AG09309 (cell line): ENCODE measurements at places on chromosomes 12 and 14.

DNA sequence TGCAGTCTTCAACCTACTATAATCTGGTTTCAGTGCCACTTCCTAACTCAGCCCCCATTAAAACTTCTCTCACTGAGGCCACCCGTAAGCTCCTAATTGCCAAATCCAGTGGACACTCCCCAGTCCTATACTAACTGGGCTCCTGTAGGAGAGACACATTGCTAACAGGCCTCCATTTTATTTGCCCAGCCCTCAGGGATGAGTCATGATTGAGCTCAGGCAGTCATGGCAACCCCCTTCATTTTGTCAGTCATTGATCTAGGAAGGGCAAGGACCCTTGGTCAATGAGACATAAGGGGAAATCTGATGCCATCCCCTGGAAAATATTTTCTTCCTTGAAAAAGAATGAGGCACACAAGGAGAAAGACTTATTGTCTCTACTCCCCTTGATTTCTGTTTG, 70.1 kb upstream of the HIF1A start:
- DNase-seq: no peak

- no peak for DNase-seq
These were observed 3.4 kb downstream of the AQP5 start for GRCh38 chr12:49964849-49965624.

DNA sequence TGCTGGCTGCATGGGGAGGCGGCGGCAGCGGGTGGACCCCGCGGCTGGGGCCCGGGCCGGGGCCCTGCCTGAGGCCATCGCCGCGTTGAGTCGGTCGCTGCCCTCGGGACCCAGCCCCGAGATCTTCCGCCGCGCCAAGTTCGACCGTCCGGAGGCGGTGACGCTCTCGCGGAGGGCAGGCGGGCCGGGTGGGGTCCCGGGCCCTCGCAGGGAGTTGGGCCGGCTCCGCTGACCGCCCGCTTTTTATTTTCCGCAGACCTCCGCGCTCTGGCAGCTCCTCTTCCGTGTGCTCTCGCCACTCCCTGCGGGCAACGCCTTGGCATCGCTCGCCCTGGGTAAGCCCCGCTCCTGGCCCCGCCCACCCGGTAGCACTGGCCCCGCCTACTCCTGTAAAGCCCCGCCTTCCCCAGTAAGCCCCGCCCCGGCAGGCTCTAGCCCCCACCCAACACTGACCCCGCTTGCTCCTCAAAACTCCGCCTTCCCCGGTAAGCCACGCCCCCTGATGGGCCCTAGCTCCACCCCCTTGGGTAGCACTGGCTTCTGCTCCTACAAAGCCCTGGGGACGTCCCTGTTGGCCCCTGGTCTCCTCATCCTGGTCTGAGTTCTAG, 424 bp downstream of the TEDC1 start:
- DNase-seq: no peak

GRCh38 chr12:89075880-89076540, 276.3 kb downstream of the DUSP6 start:
- no peak for DNase-seq

DNA sequence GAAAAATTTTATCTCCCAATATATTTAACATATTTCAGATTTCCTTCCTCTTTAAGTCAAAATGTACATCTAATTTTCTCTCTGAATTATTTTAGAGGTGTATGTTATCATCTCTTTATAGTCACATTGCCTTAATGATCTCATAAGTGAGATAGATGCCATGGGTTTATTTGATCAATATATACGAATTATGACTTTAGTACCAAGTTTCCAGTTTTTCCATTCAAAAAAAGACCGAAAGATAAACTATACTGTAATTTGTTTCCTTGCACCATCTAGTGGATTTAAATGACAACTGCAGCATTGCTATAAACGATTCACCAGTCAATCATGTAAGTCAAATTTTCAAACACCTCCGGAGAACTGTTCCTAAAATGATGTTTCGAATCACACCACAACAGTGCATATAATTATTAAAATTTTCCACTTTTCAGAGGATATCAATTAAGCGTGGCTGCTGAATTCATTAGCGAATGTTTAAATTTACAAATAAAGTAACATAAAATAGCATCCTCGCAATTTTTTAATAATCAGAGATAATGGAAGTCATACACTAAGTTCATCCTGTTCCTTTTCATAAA, 419 bp upstream of the ATXN7L3B start:
- DNase-seq: peak; percentile 16

GRCh38 chr12:52401526-52401925, 4.6 kb downstream of the KRT82 start:
- DNase-seq: no peak

DNA sequence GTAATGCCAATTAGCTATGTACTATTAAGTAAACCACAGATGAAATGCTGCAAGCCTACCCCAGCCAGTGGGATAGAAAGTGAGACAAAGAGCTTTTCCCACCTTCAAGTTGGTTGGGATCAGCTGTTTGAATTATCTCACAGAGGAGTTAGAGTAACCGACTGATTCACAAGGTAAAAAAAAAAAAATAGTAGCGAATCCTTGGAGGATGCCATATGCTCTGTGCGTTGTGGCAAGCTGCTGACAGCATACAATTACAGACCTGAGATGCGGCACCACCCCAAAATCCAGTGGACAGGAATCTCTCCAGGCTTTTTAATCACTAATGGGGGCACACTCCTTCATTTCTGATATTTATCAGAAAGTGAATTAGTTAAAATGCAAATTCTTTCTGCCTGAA, 157.0 kb upstream of the RMST start:
- DNase-seq: no peak

DNA sequence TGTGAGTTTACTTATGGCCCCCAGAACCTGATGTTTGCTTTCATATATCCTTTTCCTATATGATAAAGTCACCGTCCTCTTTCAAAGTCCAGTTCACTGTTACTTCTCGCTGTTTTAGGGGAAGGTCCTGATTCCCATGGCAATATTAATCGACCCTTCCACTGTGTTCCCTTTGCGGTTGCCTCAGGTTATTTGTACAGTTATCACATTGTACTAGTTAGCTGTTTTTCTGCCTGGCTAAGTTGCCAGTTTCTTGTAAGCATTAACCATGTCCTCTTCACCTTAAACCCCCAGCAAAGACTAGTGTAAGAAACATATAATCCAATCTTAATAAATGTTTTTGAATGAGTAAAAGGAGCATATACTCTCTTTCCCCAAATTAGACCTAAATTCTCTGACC, 115.0 kb upstream of the PPFIA2 start:
- DNase-seq: no peak

- DNase-seq: no peak
These were observed 962 bp downstream of the LEMD3 start for GRCh38 chr12:65170209-65170881.

DNA sequence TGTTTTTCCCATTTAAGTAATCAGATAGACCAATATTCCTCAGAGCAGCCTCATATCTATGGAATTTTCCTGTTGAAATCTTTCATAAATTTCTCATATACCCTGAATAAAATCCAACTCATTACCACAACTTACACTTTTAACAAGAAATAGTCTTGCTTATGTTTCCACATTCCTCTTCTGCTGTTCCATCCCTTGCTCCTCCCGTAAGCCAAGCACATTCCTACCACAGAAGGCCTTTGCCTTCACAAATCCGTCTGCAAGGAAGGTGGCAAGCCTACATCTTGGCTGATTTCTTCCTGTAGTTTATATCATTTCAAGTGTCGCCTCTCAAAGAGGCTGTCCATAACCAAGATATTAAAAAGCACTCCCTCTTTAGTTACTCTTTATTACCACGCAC, 127.7 kb downstream of the C12orf50 start:
- no peak for DNase-seq

- no peak for DNase-seq
These were observed 149.3 kb downstream of the DPF3 start for GRCh38 chr14:72744416-72745120.

DNA sequence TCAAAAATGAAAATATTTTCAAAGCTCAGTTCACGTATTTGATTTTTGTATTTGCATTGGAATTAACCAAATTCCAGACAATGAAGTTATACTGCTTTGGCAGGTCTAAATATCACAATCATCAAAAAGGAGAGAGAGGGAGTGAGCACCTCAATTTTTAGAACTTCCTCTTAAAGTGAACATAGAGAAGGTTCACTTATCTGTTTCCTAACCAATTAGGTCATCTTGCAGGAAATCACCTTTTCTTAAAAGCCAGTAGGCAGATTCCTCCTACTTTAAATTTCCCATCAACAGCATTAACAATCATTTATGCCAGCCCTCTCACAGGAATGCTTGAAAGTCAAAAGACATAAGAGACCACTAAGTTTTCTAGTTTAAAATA, 388.7 kb downstream of the ZFP36L1 start:
- DNase-seq: no peak

DNA sequence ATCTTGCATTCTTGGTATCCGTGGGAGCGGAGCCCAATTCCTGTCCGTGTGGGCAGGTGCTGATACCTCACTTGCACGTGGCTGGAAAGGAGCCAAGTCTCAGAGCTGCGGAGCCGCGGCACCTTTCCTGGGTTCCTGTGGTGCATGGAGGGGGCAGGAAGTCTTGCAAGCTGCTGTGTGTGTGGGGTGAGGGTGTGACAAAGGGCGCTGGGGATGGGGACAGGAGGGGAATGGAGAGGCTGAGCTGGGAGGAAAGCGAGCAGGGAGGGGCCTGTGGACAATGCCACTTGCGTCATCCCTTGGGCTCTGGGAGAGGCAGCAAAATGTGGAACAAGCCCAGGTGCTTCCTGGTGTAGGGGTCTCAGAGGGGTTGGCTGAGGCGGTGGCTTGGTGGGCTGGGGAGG, 86.7 kb downstream of the CALM1 start:
- no peak for DNase-seq

DNA sequence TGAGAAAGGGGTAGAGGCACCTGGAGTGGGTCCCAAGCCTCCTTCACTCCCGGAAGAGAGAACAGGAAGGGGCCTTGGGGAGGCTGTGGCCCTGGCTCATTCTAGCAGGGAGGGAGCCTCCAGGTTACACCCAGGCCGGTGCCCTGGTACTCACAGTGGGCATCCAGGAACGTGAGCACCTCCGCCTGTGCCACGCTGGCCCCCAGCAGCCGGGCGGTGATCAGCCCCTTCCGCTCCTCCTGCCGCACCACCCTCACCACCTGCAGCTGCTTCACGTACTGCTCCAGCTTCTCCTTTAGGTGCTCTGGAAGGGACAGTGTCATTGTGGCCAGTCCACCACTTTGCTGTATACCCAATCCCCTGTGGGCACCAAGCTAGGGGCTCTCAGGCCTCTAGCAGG, 18.8 kb upstream of the CELA1 start:
- no peak for DNase-seq

- DNase-seq: no peak
These were observed 260.0 kb upstream of the PLEKHG7 start for GRCh38 chr12:92442782-92443181.

- no peak for DNase-seq
These were observed 317.6 kb downstream of the DPF3 start for GRCh38 chr14:72576258-72576657.
